Central memory CD8-positive, alpha-beta T cell (primary cell): ENCODE measurements at places on chromosomes 16 and 17.

- DNase-seq: no peak
Observed at GRCh38 chr17:62950067-62950466, 16.0 kb upstream of the TANC2 start.

- DNase-seq: no peak
Observed at GRCh38 chr17:77211681-77212080, 70.9 kb downstream of the SEC14L1 start.

- DNase-seq: no peak
Observed at GRCh38 chr16:17316005-17316404, 154.8 kb downstream of the XYLT1 start.

DNA sequence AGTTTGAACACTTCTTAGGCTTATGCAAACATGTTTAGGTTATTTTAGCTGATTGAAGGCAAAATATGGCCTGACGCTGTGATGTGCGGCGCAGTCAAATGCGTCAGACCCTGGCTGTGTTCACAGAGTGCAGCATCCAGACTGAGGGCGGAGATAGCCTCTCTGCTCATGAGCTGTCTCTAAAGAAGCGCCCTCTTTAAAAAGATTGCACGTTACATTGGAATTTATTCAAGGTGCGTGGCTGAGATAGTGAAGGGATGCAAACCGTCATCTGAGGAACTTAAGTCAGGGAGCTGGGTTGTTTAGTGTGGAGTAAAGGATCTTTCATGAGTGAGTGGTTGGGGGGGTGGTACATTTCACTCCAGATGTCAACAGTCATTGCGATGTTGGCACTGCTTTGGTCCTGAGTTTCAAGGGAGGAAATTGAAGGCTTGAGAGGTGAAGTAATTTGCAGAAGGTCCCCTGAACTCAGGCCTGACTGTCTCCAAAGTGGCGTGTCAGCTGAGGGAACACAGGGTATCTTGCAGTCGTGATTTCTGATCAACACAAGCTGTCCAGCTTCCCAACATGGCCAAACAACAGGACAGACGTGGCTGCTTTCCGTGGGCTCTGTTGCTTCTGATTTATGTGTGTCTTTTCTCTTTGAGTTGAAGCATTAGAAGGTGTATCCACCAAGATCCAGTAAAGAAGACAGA lies 33.4 kb downstream of the RPTOR start:
- no peak for DNase-seq

DNA sequence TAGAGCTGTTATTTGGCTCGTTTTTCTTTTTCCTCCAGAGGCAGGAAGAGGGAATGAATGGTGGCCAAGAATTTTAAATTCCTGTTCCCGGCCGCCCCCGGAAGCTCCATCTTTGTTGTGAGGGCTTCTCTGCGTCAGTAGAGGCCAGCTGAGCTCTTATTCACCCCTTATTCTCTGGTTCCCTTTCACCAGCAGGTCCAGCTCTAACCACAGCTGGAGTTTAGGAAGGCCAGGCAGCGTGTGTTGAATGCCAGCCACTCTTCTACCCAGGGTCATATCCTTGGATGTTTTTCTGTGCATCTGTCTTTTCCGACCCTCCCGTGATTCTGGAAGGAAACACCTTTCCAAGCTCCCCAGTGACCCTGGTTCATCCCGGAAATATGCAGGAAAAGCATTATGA lies 570.5 kb downstream of the WWOX start:
- no peak for DNase-seq

GRCh38 chr17:41168121-41168520 lies at the start of gene KRTAP4-3:
KRTAP4-3 (minus strand) TSS chr17:41168221; CDS start chr17:41168172, 49 bp downstream.
- no peak for DNase-seq

- DNase-seq: no peak
Observed at GRCh38 chr17:58615768-58616659, 75.8 kb downstream of the TEX14 start.

GRCh38 chr17:42819939-42820535 lies 4.0 kb downstream of the BECN1 start:
- DNase-seq: no peak

DNA sequence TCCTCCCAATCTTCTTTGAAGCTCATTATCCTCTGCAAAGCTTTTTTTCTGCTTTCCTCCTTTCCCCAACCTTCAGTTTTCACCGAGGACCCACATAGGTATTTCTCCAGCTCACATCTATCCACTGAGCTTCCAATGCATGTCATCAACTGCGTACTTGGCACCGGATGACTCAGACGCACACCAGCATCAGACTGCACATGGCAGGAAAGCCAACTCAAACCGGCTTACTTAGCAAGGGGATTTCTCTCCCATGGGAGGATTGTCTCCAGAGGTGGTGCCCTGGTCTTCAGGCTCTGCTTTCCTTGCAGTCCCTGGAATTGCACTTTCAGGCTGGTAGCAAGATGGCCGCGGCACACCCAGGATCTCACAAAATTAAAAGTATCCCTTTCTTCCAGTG lies 1.7 kb upstream of the AKTIP start:
- no peak for DNase-seq

DNA sequence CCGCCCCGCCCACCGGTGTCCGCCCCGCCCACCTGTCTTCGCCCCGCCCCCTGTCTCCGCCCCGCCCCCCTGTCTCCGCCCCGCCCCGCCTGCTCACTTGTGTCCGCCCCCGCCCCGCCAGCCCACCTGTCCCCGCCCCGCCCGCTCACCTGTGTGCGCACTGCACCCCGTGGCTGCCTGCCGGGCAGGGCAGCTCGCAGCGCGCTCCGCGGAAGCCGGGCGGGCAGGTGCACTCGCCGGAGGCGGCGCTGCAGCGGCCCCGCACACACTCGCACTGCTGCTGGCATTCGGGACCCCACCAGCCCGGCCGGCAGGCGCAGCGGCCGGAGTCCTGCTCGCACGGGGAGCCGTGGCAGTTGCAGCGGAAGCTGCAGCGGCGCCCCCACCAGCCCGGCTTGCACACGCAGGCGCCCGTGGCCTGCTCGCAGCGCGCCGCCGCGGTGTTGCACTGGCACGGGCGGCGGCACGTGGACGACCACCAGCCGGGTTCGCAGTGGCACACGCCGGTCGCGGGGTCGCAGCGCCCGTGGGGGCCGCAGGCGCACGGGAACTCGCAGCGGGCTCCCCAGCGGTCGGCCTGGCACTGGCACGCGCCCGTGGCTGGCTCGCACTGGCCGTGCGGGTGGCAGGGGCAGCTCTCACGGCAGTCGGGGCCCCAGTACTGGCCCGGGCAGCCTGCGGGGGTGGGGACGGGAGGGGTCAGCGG lies 2.1 kb downstream of the SCARF1 start:
- peak; percentile 52 for DNase-seq

GRCh38 chr17:43416998-43417890 lies 18.5 kb downstream of the ARL4D start:
- no peak for DNase-seq

DNA sequence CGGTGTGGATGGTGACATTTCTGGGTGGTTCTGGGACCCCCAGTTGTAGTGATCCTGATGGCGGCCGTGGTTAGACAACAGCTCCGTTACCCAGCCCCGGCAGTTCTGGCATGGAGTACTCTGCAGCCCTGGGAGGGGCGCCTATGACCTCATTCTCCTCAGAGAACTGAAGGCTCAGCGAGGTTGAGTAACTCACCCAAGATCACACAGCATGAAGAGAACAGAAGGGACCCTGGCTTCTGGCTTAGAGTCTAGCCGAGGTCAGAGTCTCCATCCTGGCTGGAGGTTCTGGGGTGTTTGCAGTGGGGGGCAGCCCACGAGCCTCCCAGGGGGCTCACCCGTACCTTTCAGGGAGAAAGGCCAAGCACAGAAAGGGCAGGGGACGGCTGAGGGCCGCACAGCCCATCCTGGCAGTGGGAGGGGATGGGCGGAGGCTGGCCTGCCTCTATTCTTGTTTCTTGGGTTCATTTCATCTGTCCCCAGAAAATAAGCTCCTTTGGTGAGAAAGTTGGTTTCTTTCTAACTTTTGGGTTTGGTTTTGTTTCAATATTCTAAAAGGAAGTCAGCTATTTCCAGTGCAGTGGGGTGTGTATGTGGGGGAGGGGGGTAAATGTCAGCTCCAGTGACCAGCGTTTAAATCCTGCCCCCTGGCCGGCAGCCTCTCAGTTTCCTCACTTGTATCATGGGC lies 13.2 kb downstream of the ZFPM1 start:
- DNase-seq: no peak

DNA sequence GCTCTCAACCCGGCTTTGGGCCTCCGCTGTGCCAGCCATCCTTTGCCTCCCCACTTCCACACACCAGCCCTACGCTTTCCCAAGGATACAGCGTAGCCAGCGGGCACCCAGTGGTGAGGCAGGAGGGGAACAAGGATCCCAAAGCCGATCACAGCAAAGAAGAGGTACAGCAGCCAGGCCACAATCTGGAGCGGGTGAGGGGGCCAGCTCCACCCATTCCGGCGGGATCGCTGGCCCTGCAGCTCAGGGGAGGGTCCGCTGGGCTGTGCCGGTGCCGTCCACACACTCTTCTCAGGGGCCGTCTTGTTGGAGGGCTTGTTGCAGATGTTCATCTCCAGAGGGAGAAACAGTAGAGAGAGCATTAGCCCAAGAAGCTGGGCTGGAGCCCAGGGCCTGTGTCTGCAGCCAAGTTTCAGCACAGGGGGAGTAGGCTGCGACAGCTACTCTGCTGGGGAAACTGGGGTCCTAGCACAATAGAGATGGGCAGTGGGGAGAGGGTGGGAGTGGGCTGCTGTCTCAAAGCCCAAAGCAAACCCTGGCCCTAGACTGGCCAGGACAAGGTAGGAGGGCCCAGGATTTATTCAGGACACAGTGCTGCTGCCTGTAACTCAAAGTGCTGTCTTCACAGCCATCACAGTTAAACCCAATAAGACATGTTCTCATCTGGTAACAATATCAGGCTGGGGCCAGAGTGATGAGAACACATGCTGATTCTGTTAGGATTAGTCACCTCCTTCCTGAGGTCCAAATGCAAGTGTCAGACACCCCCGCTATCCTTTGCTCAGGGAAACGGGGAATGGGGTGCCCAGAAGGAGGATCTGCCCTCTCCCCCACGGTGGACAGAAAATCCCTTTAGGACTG lies 9.9 kb downstream of the ZDHHC1 start:
- no peak for DNase-seq
